ENCODE measurements at places on chromosomes 7 and 10.

GRCh38 chr7:30594048-30594539 lies 584 bp upstream of the GARS1 start:
- no peak for DNase-seq

GRCh38 chr7:18064242-18064838 lies 36.7 kb upstream of the PRPS1L1 start:
- DNase-seq = no peak

DNA sequence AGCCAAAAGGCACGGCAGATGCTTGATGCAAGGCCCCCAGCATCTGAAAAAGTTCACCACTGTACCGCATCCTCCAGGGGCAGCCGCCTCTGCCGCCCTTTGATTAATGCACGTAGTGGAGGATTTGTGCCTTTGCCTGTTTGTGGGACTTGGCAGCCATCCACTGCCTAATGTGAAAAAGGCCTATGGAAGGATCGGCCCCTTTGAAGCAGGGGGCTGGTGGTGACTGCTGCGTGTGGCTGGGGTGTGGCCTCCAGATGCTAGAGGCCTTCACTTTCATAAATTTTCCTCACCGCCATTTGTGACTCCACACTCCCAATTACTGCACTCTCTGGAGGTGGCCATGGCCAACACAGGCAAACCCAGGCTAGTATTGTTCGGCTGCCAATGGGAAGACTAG lies 226.0 kb downstream of the BMPER start:
- DNase-seq = no peak

GRCh38 chr7:158030566-158030965 lies 557.1 kb downstream of the PTPRN2 start:
- no peak for DNase-seq

DNA sequence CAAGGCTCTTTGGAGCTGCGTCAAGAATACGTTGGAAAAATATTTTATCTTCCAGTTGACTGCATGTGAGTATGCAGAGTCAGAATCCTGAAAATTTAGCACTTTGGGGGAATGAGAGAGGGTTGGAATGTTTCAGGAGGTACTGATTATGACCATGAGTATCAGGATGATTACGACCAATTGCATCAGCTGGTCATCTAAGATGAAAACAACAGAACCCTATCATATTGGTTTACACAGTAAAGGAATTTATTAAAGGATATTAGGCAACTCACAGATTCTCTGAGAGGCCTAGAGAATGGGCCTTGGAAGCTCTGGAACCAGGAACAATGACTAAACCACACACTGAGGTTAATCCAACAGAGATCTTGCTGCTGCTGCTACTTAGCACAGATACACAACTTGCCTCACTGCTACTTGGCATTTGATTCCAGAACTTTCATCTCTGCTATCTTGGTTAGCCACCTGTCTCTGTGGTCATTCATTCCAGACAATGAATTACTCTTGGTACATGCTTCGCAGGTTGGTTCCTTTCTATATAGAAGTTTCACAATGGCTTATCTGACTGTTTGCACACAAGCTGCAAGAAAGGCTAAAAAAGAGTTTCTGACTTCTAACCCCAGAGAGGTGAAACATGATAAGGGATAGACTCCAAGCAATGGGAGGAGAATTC lies 68.0 kb upstream of the CTTNBP2 start:
- DNase-seq = no peak

DNA sequence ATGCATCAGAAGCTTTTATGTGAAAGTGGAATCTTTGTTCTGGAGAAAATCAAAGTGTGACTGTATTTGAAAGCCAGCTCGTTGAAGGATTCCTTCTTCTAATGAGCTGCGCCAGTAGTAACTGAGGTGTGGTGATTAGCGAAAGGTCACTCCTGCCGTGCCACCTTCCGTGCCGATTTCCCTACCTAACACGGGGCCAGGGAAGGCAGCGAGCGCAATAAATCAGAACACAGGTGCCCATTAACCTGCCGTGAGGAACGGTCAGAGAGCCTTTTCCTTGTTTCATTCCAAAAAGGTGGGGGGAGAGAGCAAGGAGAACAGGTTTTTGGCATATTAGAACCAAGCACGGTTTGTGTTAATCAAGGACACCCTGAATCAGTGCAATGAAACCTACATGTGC lies 258.0 kb downstream of the CELF2 start:
- no peak for DNase-seq

DNA sequence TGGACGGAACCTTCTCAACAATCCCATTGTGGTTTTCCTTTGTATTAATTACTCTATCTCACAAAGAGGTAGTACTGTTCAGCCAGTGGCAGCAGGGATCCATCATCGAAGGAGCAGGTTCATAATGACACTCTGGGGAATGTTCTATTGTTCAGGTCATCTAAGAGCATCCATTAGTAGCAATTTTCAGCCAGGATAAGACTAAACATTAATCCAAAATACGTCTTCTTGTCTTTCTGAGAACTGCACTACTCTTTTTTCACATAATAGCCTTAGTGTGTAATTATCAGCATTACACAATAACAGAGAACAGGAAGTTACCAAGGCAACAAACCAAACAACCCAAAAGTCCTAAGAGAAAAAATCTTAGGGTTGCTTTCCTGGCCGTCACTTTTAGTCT lies 259.5 kb upstream of the VWC2 start:
- DNase-seq = no peak

DNA sequence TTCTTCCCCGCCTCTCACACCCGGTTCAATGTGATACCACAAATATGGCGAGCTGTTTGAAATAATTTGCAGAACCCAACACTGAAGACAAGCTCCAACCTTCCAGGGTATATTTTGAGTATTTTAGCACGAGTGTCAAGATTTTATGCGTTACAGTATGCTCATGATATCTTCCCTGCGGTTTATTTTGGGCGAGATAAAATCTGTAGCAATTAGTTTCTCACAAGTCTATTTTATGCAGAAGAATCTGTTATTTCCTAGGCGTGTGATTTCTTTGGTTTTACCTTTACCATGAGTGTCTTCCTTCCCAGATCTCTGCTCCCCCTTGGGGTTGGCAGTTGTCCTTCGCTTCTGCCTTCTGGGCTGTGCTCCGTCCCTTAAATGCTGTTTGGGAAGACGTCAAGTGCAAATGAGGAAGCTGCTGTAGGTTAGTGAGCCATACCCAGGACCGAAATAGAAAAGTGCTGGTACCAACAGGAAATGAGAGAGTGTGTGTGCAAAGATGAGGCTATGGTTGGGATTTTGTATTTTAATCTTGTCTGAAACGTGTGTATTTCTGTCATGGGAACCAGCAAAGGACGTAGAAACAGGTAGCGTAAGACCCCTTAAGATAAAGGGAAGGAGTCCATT lies 299.8 kb downstream of the KLF6 start:
- no peak for DNase-seq

GRCh38 chr7:95526128-95526738 lies 40.5 kb downstream of the ASB4 start:
- DNase-seq = no peak

- no peak for DNase-seq
Observed at GRCh38 chr10:88960802-88961201, 8.2 kb upstream of the ACTA2 start.

GRCh38 chr10:97335188-97335619 lies 675 bp upstream of the FRAT2 start:
- DNase-seq = no peak

GRCh38 chr7:39937366-39938153 lies 12.5 kb upstream of the CDK13 start:
- no peak for DNase-seq

DNA sequence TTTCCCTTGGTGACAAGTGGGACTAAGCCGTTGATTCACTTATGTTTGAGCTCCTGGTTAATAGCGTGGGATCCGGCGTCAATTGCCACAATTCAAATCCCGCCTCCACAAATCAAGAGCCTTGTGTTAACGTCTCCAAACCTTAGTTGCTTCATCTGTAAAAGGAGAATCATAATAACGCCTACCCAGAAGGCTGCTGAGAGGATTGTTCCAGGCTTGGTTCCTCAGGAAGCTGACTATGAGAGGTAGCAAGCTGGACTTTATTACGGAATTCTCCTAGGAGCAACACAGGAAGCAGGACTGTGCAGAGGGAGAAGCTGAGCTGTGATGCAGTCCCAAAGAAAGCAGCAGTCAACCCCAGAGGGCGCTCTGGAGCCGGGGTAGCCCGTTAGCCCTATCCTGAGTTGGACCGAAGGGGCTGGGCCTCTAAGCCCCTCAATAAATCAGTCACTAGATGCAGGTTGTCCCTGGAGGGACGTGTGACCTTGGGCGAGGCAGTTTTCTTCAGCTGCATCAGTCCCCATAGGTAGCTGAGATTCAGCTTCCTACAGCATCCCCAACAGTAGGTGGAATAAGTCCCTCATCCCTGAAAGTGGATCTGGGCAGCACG lies 6.9 kb upstream of the BAG3 start:
- no peak for DNase-seq

DNA sequence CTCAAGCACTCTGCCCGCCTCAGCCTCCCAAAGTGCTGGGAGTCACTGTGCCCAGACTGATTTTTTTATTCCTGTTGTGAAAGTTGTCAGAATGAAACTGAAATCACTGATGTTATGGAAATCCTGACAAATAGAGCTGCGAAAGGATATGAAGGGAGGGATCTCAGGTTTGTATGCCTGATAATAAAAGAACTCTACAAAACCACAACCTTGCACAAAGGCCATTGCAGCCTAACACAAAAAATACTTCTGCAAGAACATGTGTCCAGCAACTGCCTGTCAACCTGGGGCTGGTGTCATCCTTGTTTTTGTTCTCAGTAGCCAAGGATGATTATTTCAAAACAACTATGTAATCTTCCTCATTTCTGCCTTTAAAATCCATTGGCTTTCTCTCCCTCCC lies 126.1 kb downstream of the NEBL start:
- no peak for DNase-seq

- no peak for DNase-seq
Observed at GRCh38 chr10:1096287-1096889, 40.2 kb downstream of the WDR37 start.

Measured in GM04503 (cell line).